ENCODE measurements at places on chromosomes 1 and 21.

- DNase-seq = no peak
Observed at GRCh38 chr21:45618287-45618686, 25.2 kb upstream of the PCBP3 start.

- DNase-seq = no peak
Observed at GRCh38 chr21:35583566-35584216, 476.6 kb downstream of the SETD4 start.

DNA sequence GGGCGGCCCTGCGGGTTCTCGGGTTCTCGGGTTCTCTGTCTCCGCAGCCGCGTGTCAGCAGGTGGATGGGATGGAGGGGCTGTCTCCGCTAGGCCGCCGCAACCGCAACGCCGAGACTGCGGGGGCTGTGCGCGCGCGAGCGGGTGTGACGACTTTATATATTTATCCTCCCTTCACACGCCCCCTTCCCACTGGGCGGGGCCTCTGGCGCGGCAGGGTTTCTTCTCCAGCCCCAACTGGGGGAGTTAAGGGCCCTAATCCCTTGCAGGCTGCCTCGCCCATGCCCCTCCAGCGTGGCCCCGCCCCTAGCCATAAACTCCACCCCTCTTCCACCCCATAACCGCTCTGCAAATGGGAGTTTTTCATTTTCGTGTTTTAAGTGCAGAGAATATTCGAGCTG is 3.4 kb downstream of the IGSF21 start:
- DNase-seq = peak; percentile 36

- no peak for DNase-seq
Observed at GRCh38 chr1:184322253-184322652, 64.6 kb upstream of the C1orf21 start.

DNA sequence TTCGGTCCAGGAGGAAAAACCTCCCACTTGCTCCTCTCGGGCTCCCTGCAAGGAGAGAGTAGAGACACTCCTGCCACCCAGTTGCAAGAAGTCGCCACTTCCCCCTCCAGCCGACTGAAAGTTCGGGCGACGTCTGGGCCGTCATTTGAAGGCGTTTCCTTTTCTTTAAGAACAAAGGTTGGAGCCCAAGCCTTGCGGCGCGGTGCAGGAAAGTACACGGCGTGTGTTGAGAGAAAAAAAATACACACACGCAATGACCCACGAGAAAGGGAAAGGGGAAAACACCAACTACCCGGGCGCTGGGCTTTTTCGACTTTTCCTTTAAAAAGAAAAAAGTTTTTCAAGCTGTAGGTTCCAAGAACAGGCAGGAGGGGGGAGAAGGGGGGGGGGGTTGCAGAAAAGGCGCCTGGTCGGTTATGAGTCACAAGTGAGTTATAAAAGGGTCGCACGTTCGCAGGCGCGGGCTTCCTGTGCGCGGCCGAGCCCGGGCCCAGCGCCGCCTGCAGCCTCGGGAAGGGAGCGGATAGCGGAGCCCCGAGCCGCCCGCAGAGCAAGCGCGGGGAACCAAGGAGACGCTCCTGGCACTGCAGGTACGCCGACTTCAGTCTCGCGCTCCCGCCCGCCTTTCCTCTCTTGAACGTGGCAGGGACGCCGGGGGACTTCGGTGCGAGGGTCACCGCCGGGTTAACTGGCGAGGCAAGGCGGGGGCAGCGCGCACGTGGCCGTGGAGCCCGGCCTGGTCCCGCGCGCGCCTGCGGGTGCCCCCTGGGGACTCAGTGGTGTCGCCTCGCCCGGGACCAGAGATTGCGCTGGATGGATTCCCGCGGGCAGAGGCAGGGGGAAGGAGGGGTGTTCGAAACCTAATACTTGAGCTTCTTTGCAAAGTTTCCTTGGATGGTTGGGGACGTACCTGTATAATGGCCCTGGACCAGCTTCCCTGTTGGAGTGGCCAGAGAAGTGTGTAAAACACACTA is 45.3 kb downstream of the MRPL39 start:
- DNase-seq = no peak

DNA sequence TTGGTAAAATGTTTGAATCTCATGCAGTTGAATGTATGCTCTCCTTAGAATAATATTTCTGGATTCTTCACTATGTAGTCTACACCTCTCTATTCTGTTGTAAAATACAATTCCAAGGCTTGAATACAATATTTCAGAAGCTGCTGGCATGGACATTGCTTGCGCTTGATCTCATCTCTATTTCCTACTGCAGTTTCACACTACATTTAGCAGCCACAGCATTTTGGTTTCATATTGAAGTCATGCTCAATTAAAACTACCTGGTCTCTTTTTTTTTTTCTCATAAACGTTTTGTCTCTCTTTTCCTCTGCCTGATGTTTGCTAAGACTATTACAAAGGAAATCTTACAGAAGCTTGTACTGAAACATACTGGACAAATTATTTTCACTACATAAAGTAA is 631.0 kb upstream of the TMPRSS15 start:
- DNase-seq = no peak

DNA sequence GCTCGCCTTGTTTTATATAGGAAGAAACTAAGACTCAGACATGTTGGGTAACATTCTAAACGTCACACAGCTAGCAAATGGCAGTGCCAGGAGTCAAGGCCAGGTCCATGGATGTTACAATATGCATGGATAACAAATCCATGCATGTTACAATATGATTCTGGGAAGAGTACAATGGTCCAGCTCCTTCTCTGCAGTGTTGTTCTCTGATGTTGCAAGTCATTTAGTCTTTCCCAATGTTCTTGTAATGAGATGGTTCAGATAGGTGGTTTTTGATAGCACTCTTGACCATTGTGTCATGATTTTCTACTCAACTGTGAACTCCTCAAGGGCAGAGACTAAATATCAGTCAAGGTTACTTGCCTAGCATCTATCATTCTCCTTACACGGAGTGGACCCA is 15.7 kb upstream of the LRRN2 start:
- DNase-seq = no peak

DNA sequence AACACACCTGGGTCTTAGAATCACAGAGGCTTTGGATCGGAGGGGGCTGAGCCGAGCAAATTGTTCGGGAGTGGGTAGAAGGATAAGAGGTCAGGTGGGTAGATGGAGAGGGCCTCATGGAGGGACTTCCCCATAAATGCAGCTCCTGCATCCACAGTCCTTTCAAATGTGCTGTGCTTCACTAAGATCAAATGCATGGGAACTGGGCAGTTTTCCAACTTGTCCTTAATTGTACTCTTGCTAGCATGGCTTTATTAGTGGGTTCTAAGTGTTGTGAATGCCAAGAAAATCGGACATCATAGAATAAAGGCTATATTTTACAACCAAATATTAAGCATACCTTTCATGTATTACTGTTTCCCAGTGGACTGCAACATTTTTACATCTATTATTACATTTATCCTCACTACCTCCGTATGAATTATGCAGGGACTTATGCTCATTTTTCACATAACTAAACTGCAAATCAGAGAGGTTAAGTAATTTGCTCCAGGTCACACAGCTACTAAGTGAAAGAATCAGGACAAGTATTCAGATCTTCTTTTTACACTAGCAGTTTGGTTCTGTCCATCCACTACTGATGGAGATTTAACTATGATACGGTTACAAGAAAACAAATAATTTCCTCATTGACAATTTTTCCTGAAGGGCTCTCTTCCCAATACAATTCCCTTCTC is 174.5 kb upstream of the RUNX1 start:
- no peak for DNase-seq

DNA sequence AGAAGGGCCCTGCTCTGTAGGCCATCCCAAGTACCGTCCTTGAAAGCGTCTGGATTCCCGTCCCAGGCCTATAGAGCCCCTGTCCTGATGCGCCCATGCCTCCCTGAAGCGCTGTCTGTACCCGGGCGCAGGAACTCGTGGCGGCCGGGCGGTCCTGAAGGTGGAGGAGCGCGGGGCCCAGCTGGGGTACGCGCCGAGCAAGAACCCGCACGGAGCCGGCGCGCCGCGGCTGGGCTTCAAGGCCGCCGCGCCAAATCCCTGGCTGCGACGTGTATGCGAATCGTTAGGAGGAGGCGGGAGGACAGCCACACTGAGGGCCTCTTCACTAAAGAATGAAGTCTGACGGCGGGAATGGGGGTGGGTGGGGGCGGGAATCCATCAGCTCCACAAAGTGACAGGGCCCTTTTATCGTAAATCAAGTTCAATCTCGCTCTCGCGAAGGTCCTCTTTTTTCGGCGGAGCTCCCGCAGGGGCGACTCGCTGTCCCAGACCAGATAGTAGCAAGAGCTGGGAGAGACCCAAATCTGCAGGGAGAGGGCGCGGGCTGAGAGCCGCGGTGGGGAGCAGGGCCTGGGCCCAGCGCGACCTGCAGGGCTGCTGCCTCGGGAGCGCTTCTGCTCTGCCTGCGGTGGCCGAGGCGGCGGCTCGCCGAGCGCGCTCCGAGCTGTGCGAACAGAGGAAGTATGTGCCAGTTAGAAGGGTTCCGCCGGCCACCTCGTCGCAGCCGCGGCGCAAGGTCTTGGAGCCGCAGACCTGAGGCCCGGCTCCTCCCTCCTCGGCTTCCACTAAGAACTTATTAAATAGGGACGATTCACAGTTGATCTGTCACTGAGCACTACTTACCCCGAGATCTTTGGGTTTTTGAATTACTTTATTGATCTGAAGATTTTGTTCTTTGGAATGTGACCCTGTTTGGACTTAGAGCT is 10.4 kb downstream of the BARHL2 start:
- no peak for DNase-seq

DNA sequence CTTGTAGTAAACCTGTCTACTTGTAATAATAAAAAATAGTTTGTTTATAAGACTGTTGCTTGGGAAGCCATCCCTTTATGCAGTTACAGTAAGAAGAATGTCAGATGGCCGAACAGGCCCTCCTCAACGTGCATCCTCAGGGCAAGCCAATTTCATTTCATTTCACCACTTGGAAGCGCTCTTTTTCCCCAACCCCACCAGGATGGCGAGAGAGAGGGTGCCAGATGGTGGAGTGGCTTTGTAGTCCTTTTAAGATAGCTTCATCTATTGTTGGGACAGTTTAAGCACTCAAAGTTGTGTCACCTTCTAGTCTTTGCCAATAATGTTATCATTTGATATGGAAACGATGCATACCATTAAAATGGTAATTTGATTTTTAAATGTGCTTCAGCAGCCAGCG is 356.3 kb upstream of the CAMK1G start:
- DNase-seq = no peak

GRCh38 chr1:220221269-220221668 is 51.0 kb downstream of the RAB3GAP2 start:
- no peak for DNase-seq

DNA sequence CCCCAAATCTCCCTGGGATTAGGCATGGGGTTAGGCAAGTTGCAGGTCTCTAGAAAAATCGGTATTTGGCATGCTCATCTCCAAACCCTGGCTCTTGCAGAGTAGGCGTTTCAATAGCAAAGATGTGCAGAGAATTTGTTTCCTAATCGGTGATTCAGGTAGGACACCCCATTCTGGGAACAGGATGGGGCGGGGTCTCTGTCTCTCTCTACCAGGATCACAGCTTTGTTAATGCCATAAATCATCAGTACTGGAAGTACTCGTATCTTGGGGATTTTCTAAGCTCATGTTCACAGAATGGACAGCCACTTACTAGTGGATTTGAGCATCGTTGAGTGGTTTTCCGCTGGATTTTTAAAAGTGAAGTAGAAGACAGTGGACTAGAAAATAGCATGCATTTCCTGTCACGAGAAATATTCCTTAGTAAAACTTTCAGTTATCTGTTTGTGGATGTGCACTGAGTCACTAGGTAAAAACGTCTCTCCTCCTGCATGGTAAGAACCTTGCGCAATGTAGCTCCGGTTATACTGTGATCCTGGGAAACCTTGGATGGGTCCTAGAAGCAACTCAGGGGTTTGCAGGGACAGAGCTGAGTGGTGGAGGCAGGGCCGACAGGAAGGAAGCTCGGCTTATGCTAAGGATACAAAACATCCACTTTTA is 5.1 kb downstream of the TMEM51 start:
- DNase-seq = no peak

DNA sequence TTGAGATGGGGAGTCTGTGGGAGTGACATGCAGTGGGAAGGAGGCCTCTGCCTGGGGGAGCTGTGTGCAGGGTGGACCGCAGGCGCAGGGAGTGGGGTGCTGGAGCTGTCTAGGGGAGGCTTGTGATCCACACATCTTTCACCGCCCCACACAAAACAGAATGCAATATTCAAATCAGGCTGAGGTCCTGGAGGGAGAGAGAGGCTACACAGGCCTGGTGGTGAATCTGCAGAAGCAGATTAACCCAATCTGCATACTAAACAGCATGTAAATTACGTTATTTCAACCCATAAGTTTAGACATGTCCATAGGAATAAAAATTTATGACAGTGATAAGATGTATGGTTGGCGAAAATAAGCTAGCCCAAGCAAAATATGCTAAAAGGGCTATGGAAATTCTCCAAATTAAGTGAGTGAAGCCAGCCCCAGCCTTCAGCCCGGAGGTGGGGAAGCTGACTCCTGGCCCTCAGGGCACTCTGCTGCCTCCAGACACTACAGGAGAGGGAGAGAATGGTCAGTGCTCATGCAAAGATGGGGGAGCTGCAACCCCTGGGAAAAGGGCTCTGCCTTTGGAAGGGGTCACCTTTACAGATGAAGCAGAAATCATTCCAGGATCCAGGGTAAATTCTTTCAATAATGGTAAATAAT is 156.2 kb upstream of the CTTNBP2NL start:
- no peak for DNase-seq

- DNase-seq = no peak
Observed at GRCh38 chr21:41435706-41436105, 9.7 kb downstream of the MX1 start.

DNA sequence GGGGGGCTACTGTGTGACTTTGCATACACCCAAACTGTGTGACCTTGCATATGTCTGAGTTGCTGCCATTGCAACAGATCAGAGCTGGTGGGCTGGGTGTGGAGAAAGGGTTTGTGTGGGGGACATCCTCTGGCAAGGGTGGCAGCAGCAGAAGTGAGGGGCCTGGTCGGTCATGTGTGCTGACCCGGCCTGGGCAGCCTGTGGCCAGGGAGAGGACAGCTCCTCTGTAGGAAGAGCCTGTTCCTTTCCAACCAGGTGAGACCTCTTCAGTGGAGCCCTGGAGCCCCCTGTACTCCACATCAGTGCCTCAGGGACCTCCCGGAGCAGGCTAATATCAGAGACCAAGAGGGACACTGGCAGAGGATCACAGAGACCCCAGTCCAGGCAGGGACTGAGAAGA is 8.3 kb downstream of the PCSK9 start:
- DNase-seq = no peak

Data from posterior cingulate gyrus (tissue), 11 donors.